ENCODE measurements at places on chromosomes 11 and 22. TPM values are rescaled to one million over a fixed set of nuclear protein-coding genes. Genes with fewer than 3 reads are reported as not detected.

GRCh38 chr22:46578251-46578823 is 40.9 kb upstream of the CELSR1 start:
- DNase-seq, result no peak

- DNase-seq, result no peak
These were observed 1.0 kb upstream of the BRSK2 start for GRCh38 chr11:1388763-1389102.

GRCh38 chr11:92401520-92401919 is 176.9 kb downstream of the FAT3 start:
- DNase-seq, result no peak

XKR3 gene
- total RNA-seq, result not detected

RRP8 gene
- 11.3 TPM for total RNA-seq

GRCh38 chr11:103862802-103863174 is 173.7 kb upstream of the DDI1 start:
- no peak for DNase-seq

DNA sequence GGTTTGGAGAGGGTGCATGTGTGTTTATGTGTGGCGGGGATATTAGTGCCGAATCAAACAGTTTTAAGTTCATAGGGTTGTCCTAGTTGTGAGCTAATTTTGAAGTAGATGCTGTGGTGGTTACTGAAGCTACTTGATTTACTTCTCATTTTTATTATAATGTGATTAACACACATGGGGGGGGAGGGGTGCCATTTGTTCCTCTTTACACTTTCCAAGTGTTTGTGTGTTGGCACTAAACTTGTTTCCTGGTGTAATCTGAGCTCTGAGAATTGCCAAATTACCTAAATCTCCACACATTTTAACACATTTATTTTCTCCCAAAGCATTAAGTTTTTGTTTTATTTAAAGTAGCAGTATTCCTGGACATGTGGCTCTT is 60.1 kb downstream of the ZNRF3 start:
- DNase-seq, result no peak

LGR4 gene
- 142 TPM for total RNA-seq

DNA sequence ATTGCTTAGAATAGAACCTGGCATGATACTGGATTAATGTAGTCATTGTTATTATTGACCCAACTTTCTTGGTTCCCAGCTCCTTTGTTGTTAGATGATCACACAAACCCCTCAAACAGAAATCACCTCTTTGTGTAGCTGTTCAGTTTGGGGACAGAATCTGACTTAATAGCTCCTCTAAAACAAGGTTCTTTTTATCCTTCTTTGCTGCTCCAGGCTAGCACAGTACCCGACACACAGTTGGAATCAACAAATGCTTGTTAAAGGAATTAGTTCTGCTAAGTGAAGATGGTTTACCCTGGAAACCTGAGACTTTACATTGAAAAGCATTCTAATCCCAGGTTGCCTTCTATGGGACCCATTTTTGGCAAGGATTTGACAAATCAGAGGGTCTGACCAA is 43.9 kb downstream of the GAB2 start:
- no peak for DNase-seq

RBMXL2 gene
- not detected for total RNA-seq

- no peak for DNase-seq
These were observed 29.5 kb upstream of the CARS1 start for GRCh38 chr11:3086671-3087150.

DNA sequence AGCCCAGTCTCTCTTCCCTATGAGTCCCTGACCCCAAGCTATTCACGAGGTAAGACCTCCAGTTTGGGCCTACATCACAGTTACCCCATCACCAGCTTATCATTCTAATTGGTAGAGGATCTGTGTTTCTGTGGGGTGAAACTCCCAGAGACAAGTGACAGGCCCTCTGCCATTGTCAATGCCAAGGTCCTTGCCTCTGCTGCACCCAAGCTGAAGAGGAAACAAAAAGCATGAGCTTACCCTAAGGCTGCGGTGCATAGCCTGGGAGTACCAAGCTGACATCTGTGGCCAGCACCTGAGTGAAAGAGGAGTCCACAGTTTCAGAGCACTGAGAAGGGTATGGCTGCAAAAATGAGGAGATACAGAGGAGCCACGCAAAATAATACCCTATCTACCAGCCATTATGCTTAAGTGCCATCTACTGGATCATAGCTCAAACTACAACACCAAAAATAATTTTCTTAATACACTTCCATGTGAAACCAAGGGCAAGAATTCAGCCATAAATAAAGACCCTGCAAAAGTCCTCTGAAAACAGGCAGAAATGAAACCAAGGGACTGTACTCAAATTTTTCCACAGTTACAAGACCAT is 62.3 kb upstream of the ANO5 start:
- no peak for DNase-seq

ZDHHC24 gene
- total RNA-seq, result 4.3 TPM

- DNase-seq, result no peak
These were observed 69.8 kb downstream of the ARFGAP2 start for GRCh38 chr11:47106798-47107411.

CADM1 gene
- 32.0 TPM for total RNA-seq
